ENCODE measurements at places on chromosomes 1 and 21.
A peak's percentile ranks its signal among the peaks of the same experiment; 100 is the strongest.

- no peak for DNase-seq
These were observed 11.5 kb downstream of the PFKFB2 start for GRCh38 chr1:207064561-207064960.

DNA sequence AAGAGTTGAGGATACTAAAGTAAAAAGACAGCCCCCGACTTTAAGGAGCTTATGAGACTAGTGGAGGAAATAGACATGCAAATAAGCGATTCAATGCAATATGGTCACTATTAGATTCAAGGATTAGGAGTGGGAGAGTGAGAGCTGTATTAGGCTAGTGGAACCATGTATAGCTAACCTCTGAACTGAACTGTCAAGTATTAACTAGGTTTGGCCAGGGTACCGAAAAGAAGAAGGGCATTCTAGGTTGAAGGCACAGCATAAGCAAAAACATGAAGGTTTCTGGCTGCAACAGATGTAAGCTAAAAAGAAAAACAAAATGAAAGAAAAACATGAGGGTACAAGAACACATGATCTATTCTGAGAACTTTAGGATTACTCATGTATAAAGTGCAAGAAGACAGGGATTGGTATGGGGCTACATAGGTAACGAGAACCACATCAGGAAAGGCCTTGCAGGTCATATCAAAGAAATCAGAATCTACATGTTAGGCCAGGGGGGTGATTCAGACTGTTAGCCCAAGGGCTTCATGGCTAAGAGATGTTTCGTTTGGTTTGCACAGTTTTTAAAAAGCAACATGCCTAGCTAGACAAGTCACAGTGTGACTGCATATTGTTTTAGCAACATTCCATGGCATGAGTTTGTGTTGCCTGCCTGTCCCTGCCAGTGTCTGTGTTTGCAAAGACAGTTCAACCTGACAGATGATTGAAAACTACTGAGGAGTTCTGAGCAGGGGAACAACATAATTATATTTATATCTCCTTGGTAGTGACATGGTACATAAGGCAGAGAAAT lies 54.4 kb upstream of the HAO2 start:
- no peak for DNase-seq

DNA sequence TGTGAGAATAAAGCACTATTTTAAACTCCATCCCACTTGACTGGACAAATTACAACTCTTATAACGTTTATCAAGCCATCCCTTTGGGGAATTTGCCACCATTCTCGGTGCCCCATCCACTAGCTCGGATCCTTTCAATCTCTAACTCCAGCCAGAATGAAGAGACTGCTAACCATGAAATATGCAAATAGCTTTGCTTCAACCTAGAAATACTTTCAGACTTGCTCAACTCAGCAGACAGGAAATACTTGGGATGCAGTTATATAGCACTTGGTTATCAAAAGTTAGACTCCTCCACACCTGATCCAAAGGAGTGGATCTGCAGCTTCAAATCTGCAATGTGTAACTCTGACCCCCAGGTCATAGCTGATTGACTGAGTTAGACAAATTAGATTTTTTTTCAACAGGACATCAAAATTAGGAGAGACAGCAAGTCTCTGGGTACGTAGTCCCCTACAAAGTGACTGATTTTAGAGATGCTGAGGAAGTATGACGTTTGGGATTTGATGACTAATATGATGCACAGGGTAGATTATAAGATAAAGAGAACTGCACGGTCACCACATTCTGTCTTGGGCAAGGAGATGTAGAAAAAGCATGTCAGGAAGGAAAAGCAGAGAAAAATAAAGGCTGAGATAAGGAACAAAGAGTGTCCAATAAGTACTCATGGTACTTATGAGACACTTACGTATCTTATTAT lies 496.0 kb downstream of the AGBL4 start:
- no peak for DNase-seq

GRCh38 chr1:26168410-26169197 lies at the start of gene C1orf232:
TSS of gene C1orf232 (minus strand) at chr1:26168963. CDS start at chr1:26168499, 464 bp downstream.
- no peak for DNase-seq

DNA sequence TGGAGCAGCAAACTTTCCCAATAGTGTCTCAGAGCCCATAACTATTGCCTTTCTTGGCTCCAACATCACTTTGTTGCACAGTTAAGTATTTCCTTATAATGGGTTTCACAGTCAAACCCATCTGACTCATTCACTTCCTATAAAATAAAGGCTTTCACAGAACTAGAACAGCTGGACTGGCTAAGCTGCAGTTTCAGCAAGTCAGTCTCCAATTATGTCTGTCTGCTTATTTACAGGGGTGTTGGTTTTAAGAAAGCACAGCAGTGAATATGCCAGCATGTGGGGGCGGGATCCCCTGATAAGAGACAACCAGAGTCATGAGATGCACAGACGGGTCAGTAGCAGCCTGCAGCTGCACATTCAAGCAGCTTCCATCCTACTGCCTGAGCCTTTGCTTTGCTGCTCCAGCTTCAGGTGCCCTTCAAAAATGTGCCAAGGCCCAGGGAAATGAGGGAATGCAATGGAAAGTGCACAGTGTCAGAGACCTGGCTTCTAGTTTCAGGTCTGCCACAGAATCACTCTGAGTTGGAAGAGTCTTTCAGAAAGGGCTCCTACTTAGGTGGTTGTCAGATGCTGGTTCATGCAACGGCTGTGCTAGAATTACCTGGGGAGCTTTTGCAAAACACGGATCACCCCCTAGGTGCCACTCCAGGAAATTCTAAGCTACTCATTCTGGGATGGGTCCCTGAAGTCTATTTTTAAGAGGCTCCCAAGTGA lies 24.8 kb downstream of the RNF19B start:
- DNase-seq: no peak

- no peak for DNase-seq
These were observed 54.2 kb upstream of the EEIG2 start for GRCh38 chr1:108505763-108506070.

- DNase-seq: no peak
These were observed 363.7 kb downstream of the SETD4 start for GRCh38 chr21:35696644-35697043.

- DNase-seq: no peak
These were observed 254.4 kb upstream of the CSF3R start for GRCh38 chr1:36737038-36737555.

DNA sequence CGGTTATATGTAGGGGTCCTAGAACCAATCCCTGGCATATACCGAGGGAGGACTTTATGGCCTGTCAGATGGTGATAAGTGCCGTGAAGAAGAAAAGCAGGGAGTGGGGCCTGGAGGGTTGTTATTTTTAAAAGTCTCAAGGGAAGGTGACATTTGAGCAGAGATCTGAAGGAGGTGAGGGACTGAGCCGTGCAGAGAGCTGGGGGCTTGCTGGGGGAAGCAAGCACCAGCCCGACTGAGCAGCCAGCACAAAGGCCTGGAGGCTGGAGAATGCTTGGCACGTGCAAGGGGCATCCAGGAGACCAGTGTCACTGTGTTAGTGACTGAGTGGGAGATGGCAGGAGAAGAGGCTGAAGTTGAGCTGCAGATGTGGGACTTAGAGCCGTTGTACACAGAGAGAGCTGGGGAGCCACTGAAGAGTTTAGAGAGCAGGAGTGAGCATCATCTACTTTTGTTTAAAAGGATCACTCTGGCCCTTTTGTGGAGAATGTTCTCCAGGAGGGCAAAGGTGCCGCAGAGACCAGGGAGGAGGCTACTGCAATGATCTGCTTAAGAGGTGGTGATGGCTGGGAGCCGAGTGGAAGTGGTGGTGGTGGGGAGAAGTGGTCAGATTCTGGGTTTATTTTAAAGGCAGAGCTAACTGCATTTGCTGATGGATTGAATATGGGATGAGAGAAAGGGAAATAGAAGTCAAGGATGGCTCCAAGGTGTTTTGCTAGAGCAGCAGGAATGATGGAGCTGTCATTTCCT lies 31.2 kb downstream of the PTPRU start:
- no peak for DNase-seq

- DNase-seq: no peak
These were observed 16.9 kb downstream of the URB2 start for GRCh38 chr1:229642970-229643369.

DNA sequence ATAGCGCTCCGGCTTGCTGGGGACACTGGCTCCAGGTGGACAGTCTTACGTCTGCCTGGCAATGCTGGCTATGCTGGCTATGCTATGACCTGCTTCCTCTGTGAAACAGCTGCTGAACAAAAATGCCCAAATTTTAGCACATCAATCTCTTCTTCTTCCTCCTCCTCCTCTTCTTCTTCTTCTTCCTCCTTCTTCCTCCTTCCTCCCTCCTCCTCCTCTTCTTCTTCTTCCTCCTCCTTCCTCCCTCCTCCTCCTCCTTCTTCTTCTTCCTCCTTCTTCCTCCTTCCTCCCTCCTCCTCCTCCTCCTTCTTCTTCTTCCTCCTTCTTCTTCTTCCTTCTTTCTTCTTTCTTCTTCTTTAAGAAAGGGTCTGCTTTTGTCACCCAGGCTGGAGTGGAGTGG lies 401.3 kb downstream of the KIF26B start:
- no peak for DNase-seq

- no peak for DNase-seq
These were observed 17.8 kb downstream of the PKNOX1 start for GRCh38 chr21:42991992-42992740.

GRCh38 chr1:174911606-174912005 lies 88.1 kb upstream of the CACYBP start:
- DNase-seq: no peak

- no peak for DNase-seq
These were observed 65.3 kb downstream of the SUSD4 start for GRCh38 chr1:223298701-223299100.

DNA sequence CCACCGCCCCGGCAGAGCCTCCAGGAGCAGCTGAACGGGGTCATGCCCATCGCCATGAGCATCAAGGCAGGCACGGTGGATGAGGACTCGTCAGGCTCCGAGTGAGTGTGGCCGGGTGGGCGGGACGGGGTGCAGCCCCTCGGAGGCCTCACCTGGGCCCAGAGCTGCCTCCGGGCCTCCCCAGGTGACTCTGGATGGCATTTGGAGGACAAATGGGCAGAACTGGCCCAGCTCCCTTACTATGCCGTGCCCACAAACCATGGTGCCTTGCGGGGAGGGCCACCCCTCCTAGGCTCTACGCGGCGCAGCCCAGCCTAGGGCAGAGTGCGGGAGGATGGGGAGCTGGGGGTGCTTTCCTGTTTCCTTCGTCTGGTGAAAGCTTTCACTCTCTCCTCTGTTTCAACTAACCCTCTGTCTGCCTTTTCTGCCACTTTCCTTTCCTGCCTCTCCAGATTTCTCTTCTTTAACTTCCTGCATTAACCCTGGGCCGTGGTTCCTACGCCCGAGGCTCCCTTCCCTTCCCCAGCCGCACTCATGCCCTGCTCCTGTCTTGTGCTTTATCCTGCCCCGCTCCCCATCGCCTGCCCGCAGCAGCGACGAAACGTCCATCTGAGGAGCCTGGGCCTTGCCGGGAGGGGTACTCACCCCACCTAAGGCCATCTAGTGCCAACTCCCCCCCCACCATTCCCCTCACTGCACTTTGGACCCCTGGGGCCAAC lies 9.2 kb downstream of the PSRC1 start:
- DNase-seq: no peak

GRCh38 chr1:60213253-60213652 lies 139.7 kb upstream of the C1orf87 start:
- DNase-seq: no peak

- DNase-seq: no peak
These were observed 32.9 kb upstream of the COL6A1 start for GRCh38 chr21:45948576-45949141.

GRCh38 chr1:160078512-160079195 lies 2.7 kb upstream of the KCNJ9 start:
- no peak for DNase-seq

DNA sequence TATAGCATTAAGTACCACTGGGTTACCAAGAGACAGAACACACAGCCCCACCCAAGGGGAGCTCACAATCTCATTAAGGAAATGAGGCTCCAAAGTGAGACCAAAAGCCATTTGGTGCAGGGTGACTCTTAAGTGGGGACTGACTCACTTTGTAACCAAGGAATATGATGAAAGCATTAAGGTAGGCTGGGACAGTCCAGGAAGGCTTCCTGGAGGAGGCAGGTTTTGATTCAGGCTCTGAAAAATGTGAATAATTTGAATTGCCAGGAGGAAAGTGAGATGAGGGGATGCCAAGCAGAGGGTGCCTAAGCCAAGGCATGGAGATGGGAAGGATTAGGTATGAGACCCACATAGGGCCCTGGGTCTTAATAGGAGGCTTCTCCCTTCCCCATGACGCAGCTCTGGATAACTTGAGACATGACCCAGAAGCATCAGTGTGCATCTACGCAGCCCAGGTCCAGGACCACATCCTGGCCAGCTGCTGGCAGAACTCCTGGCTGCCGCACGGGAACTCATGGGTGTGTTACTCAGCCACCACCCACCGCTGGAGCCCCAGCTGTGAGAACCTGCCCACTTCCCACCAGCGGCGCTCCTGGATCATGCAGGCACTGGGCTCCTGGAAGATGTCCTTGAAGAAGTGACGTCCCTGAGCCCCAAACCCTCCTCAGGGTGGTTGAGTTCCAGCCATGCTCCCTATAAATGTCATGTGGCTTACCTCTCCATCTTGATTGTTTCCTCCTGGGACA lies 5.9 kb upstream of the TTC4 start:
- DNase-seq: no peak

DNA sequence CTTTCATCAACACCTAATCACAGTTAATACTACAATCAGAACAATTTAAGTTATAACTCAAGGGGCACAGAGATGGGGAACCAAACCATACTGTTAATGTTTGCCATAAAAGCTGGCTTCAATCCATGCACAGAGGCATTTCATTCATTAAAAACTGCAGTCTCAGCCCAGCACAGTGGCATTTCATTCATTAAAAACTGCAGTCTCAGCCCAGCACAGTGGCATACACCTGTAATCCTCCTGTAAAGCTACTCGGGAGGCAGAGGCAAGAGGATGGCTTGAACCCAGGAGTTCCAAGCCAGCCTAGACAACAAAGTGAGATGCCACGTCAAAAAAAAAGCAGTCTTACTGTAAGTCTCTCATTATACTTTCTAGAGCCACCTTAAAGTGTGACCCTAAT lies 29.2 kb downstream of the ARID4B start:
- DNase-seq: no peak

GRCh38 chr1:235093696-235094592 lies 34.7 kb downstream of the TOMM20 start:
- DNase-seq: peak; percentile 58

DNA sequence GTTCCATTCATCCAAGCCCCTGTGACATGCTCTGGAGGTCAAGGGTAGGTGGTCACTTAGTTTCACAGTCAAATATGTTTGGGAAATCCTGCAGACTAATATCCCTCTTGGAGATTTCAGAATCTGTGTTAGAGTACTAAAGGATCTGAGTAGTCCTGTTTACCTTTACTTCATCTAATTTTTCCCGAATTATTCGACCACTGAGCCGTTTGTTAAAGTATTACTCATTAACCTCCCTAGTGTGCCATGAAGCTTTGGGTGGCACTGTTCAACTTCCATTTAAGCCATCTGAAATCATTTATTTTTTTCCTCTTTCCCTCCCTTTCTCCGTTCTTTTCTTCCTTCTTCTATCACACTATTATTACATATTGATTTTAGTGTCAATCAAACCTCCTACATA lies 109.9 kb downstream of the NGF start:
- no peak for DNase-seq

GRCh38 chr21:30166705-30167104 lies at the start of gene CLDN17:
TSS of gene CLDN17 (minus strand) at chr21:30166805. CDS start at chr21:30166617, 188 bp downstream.
- no peak for DNase-seq
